ENCODE measurements at places on chromosomes 7 and 10. TPM values are rescaled to one million over a fixed set of nuclear protein-coding genes. Genes with fewer than 3 reads are reported as not detected.

The APBB1IP gene
- total RNA-seq, result not detected

The PLCE1 gene
- total RNA-seq, result 11.4 TPM

GRCh38 chr7:95481271-95482165, 4.2 kb upstream of the ASB4 start:
- DNase-seq, result no peak

- DNase-seq, result no peak
These were observed 11.7 kb upstream of the CCDC172 start for GRCh38 chr10:116312548-116312947.

GRCh38 chr10:11449761-11450160, 161.7 kb downstream of the USP6NL start:
- no peak for DNase-seq

GRCh38 chr10:61028861-61029361, 84.9 kb upstream of the RHOBTB1 start:
- DNase-seq, result peak; percentile 73

DNA sequence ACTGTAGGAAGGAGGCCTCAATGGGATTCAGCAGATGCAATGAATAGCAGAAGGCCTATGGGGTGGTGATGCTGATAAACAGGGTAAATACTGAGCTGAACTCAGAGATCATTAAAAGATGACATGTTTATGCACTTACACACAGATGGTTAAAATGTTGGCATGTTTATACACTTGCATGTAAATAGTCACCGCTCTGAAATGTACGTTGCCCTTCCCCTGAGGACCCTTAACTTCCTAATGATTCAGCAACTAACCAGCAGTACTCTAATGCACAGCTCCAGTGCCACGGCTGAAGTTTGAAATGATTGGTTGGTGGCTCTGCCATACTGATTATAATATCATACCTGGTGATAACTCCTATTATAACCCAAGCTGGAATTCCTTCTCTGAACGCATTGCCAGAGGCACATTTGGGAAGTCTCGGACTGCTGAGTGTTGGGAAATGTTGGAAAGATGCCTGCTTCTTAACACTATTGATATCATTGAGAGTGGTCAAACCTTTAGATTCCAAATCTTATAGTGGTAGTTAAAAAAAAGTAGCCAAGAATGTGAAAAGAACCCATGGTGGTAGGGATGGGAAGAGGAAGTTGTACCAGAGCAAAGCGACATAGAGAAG, 3.7 kb upstream of the CAV1 start:
- DNase-seq, result peak; percentile 83

DNA sequence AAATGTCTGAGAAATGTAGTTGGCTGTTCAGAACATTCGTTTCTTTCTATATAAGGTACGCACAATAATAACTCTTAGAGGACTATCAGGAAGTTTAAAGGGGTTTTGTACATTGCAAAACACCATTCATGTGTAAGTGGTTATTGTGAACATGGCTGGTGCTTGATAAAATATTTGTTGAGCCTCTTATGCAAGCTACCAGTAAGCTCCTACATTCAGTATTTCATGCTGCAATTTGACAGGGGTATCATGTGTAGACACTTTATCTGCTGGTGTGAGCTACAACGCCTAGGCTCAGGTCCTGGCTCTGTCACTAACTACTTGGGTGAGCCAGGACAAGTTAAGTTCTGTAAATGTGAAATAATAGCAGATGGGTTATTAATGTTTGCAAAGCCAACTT, 75.5 kb downstream of the MAP3K8 start:
- no peak for DNase-seq
